ENCODE measurements at places on chromosomes 11 and 22. TPM values are rescaled to one million over a fixed set of nuclear protein-coding genes. Genes with fewer than 3 reads are reported as not detected.
A peak's percentile ranks its signal among the peaks of the same experiment; 100 is the strongest.

- peak; percentile 76 for DNase-seq
Observed at GRCh38 chr11:72041364-72042063, 38.8 kb downstream of the NUMA1 start.

Gene GLYAT
- total RNA-seq = not detected

GRCh38 chr22:45434981-45435380 is 21.5 kb downstream of the RIBC2 start:
- no peak for DNase-seq

Gene FIBP
- total RNA-seq = 303 TPM

Gene MUC2
- 9.1 TPM for total RNA-seq

DNA sequence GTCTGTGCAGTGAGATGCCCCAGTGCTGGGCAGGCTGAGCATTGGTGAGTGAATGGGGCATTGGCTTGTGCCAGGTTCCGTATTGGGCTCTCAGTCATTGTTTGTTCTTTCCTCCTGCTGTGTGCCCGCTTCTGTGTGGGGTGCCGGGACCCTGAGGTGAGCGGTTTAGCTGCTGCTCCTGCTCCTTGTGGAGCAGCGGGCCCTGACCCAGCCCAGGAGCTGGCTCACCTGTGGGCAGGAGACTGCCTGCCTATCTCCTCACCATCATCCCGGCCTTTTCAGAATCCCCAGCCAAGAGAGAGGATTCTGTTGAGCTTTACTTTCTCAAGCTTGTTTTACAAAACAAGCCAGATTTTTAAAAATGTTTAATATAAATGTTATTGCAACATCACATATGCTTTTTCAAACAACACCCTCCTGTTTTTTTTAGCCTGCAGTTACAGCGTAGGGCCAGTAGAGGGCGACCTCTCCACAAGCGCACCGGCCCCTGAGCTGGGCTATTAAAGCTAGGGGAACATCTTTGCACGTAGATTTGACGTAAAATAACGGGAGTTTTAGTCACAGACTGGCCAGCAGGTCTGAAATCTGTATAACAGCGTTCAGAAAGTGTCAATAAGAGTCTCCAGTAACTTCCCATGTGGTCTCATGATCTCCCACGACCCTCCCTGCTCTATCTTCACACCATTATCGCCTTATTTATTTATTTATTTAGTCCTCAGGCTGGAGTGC is 25.1 kb upstream of the RELT start:
- DNase-seq = peak; percentile 82

All from HT-29 (cell line).